ENCODE measurements at places on chromosomes 12 and 14.
A peak's percentile ranks its signal among the peaks of the same experiment; 100 is the strongest.

GRCh38 chr14:106129274-106129673 is 602.9 kb downstream of the TMEM121 start:
- DNase-seq, result no peak

DNA sequence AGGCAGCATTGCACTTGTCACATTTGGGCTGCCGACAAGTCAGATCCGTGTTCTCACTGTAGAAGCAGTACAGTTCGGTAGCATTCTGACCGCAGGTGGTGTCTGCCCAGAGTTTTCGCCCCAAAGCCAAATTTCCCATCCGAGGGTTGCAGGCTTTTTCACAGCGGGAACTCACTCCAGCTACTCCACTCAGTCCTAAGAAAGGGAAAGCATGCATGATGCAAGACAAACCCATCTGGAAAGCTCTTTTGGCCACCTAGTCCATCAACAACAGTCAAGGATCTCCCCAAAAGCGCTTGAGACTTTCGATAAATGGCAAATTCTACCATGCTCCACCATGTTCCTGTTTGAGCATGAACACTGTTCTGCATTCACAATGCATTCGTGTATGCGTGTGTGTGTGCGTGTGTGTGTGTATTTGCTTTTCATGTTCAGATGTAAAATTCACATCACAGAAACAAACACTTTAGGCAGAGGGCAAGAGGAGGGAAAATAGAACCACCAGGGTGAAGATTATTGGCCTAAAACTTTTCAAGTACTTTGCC is 3.2 kb downstream of the NTN4 start:
- no peak for DNase-seq

DNA sequence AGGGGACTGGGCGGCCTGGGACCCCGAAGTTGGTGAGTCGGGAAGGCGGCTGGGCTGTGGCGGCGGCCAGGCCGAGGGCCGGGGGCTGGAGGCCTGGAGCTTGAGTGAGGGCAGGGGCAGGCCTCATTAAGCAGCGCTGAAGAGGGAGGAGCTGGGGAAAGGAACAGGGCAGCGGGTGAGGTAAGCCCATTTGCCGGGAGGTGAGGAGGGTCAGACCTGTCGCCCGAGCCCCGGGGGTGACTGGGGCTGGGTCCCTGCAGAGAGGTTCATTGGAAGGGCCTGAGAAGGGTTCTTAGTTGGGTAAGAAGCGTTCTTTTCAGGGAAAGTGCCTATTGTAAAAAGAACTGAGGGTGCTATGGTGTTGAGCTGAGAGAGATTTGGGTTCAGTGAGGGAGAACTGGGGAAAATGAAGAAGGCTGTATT is 441 bp downstream of the RAB5B start:
- peak; percentile 36 for DNase-seq

- no peak for DNase-seq
Observed at GRCh38 chr14:52108823-52109222, 40.0 kb upstream of the NID2 start.

DNA sequence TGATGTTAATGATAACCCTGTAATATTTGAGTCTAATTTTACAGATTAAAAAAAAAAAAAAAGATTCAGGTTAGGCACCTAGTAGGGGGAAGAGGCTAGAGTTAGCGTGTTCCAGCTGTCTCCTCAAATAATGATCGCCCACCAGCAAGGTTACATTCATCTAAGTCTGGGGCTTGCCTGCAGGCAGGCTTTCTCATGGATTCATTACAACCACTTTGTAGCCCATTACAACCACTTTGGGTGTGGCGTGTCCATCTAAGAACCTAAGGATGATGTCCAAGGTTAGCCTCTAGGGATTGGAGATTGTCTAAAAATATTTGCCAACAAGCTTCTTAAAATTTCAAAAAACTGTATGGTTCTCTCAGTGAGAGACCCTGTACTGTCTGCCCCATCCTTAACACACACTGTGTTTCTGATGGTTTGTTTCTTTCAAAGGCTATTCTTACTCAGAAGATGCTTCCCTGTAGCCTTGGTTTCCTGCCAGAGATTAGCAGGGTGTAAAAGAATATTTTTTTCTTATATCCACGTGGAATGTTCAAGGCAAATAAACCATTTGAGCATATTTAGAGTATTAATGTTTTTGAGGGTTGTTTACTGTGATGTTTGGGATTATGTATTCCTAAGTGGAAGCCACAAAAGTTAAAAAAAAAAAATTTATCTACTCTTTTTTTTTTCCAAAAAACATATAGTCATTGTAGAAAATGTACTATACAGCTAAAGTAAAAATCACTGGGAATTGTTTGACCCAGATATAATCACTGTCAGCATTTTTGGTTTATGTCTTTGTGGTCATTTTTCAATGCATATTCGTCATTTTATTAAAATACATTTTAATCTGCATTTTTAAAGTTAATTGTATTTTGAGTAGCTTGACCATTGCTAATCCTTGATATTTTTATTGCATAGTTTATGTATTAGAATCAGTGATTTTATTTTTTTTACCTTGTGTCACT is 1.7 kb downstream of the DYNC1H1 start:
- no peak for DNase-seq

DNA sequence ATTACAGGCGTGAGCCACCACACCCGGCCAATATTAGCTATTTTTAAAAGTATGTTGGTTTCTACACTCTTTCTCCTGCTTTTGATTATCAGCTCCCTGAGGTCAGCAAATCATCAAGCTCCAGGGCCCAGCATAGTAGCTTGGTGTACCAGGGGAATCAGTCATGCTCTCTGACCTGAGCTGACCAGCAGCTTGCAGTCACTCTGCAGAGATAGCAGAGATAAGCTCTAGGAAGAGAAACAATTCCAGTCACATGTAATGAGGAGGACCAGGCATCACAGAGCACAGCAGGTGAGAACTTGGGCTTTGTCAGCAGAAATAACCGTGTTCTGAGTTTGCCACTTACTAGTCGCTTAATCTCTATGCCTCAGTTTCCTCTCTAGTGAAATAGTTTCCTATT is 8.5 kb downstream of the PLEKHD1 start:
- no peak for DNase-seq

DNA sequence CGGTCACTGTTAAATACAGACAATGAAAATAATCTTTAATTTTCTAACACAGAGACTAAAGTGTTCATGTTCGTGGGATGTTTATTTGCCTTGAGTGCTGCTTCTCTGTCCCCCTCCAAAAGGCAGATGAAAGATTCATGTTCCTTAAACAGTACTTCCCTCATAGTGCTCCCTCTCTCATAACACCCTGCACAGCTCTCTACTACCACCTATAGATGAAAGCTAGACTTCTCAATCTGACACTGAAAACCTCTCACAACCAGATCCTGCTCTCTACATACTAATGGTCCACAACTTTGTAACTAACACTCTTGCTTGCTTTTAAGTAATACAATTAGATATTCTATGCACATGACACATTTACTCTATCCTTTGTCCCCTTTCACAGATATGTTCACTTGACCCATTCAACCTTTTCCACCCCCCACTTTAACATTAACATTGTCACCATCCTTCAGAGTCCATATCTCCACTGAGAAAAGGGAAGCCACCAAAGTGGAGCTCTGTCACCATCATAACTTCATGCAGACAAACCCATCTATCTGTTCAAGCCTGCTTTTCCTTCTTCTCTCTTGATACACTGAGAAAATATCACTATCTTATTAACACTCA is 266.4 kb upstream of the USP15 start:
- DNase-seq, result no peak

DNA sequence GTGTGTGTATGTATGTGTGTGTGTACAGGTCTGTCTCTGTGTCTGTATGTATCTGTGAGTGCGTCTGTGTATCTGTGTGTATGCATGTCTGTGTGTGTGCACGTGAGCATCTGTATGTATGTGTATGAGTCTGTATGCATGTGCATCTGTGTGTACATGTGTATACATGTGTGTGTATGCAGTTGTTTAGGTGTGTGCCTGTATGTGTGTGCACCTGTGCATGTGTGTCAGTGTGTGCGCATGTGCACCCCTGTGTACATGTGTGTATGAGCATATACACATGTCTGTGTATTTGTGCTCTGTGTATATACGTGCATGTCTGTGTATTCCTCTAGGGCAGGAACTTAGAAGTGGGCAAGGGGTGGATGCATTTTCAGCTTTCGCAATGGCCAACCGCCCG is 116.0 kb downstream of the TMEM132C start:
- DNase-seq, result no peak

DNA sequence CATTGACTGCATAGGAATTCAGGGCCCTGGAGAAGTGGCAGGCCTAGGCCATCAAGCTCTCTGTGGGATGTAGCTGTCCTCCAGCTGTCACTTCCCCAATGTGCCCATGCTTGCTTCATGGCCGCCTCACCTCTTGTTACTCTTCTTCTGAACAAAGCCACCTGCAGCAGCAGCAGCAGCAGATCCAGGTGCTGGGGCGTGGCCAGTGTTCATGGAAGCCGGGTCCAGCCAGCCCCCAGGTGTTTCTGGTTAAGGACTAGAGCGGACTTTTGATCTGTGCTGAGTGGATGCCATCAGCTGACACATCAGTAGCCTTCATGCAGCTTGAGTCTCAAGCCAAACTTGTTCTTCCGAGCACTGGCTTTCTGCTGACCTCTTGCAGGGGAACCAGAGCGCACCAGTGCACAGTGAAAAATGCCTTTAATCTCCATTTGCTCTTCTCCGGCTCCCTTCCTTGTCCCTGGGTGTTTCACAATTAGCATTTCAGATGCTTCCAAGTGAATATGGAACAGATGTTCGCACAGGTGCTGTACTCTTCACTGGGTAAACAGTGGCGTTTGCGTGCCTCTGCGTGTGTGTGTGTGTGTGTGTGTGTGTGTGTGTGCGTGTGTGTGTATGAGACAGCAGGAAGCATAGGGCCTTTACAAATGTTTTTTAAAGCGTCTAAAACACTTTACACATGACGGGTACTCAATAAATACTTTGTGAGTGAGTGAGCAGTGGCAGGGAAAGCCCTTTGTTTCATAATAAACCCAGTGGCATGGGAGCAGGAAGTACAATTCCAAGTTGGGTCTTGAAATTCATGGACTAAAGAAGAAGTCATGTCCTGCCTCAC is 20.1 kb downstream of the TPCN1 start:
- no peak for DNase-seq

- DNase-seq, result no peak
Observed at GRCh38 chr12:96045566-96045965, 10.2 kb upstream of the LTA4H start.

- no peak for DNase-seq
Observed at GRCh38 chr14:90355540-90356518, 24.1 kb upstream of the NRDE2 start.

- DNase-seq, result no peak
Observed at GRCh38 chr12:33111850-33112249, 215.3 kb upstream of the PKP2 start.

GRCh38 chr14:91409928-91410718 is 7.5 kb downstream of the CCDC88C start:
- DNase-seq, result peak; percentile 61

GRCh38 chr12:84313323-84313675 is 599.3 kb downstream of the SLC6A15 start:
- DNase-seq, result no peak

- DNase-seq, result no peak
Observed at GRCh38 chr12:7834701-7835100, 38.0 kb downstream of the SLC2A14 start.

DNA sequence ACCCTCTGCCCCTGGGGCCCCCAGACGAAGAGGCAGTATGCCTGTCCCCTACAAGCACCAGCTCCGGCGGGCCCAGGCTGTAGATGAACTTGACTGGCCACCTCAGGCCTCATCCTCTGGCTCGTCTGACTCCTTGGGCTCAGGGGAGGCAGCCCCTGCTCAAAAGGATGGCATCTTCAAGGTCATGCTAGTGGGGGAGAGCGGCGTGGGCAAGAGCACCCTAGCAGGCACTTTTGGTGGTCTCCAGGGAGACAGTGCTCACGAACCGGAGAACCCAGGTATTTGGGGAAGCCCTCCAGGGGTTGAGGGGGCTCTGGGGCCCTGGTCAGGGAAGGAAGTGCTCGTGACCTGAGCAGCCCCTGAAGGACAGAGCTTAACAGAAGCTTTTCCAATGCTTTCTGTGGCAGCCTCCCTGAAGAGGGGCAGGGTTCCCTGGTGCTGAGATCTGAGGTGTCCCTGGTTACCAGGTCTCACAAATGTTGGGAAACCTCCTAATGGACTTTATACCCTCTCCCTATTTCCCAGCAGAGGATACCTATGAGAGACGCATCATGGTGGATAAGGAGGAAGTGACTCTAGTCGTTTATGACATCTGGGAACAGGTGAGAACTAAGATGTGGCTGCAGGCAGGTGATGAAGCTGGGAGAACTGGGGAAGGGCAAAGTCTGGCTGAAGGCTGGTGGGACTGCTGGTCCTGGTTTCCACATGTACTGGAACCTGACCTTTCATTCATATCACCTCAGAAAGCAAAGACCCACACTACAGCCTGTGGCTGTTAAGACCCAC is 1.9 kb downstream of the REM2 start:
- no peak for DNase-seq

DNA sequence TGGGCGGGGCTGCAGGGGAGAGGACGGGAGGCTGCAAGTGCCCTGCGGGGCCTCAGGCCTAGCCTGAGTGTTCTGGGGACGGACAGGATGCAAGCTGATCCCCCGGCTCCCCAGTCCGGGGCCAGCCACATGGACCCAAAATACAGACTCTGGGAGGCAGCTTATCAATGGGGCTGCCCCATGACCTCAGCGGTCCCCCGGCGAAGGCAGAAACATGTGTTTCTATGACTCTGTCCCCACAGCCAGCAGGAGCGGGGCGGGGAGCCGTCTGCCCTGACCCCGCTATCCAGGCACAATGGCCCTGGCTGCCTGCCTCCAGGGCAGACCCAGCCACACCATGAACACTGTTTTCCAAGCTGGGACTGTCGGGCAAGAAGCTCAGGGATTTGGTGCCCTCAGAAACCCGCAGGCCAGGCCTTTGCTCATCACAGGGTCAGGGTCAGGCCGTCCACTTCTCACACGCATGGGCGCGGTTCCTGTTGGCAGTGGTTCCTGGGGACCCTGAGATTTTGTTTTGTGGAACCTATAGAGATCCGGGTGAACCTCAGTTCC is 75.0 kb downstream of the RFLNA start:
- no peak for DNase-seq

GRCh38 chr14:79938185-79938584 is 273.1 kb downstream of the DIO2 start:
- no peak for DNase-seq

DNA sequence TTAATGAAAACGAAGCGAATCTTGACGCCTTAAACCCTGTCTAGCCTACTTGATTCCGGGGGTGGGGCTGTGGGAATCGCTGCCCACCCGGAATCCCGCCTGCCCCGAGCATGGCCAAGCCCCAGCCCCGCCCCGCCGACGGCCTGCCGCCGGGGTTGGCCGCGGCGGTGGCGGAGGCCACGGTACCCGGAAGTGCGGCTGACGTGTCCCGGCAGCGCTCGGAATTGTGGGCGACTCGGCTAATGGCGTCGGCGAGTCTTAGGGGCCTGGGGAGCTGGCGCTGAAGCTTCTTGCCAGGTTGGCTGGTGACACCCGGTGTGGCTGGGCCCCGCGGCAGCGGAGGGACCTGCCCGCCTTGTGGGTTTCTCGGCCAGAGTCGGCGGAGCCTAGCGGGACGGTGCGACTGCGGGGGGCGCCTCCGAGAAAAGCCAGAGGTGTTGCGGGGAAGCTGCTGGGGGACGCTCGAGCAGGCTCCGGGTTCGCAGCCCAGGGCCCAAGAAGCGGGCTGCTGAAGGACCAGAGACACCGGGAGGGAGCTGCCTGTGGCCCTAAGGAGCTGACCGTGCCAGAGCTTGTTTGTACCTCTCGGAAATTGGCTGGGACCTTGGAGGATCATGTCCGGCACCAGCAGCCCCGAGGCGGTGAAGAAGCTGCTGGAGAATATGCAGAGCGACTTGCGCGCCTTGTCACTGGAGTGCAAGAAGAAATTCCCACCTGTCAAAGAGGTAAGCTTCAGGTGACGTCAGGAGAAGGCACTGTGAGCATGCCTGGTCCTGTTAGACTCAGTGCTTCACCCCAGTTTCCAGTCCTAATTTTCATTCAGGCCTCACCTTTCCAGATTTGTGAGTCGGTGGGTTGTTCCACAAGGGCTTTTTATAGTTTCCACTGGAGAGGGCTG is at the start of gene MON2:
Gene MON2 (plus strand): TSS at position 233 of the 898 bp plus-strand sequence. CDS start 382 bp downstream, at position 615.
- peak; percentile 88 for DNase-seq
